ENCODE measurements at places on chromosomes 2 and 18.

GRCh38 chr2:161135951-161136593, 24.2 kb upstream of the TANK start:
- no peak for DNase-seq

DNA sequence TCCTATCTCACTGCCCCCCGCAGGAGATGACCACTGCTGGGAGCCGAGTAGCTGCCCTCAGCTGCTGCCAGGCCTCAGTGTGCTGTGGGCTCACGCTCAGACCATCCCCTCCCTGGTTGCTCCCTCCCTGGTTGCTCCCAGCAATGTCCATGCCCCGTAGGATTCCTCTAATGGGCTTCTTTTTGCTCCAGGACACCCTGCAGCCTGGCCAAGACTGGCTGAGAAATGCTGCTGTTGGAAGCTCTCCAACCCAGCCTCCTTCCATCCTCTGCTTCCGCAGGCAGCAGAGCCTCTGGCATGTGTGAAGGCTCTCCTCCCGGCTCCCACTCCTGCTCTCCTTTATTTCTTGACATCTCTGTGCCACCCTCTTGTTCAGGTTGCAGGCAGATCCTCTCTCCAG, 48.6 kb downstream of the SOX11 start:
- DNase-seq, result no peak

- no peak for DNase-seq
These were observed 44.1 kb downstream of the MTCL1 start for GRCh38 chr18:8749492-8749891.

DNA sequence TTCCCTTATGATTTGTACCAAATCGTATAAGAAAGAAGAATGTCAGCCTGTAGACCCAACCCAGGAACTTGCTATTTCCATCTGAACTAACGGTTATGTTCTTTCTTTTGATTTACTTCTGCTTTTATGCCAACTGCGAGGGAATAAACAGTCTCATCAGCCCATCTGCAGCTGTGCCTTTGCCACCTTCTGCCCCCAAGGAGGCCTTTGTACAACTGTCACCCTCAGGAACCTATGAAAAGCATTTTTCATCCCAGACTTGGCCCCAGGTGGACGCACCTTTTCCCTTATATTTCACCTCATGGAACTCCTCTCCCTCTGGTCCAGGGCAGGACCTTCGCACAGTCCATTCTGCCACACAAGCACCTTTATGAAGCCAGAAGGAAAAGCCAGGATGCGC, 109.8 kb downstream of the AOX1 start:
- no peak for DNase-seq

- no peak for DNase-seq
These were observed 164.9 kb downstream of the L3MBTL4 start for GRCh38 chr18:6249788-6250187.

Measured in NCI-H1105 (cell line).